ENCODE measurements at places on chromosomes 5 and 9.

DNA sequence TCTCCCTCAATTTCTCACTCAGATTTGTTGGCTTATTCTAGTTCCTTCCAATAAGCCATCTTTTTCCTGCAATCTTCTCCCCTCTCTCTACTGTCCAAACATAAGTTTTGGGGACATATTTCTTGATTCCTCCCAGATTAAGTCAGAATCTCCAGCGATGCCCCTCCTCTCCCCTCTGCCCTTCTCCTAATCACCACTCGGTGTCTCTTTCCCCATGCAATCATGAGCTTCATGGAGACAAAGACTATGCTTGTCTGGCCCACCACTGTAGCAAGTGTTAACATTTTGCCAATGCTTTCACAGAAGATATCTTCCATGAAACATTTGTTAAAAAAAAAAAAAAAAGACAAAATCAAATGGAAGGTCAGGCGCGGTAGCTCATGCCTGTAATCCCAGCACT is 42.4 kb downstream of the PDE6A start:
- no peak for DNase-seq

- DNase-seq: no peak
These were observed 412.6 kb downstream of the DMRT2 start for GRCh38 chr9:1462626-1463308.

DNA sequence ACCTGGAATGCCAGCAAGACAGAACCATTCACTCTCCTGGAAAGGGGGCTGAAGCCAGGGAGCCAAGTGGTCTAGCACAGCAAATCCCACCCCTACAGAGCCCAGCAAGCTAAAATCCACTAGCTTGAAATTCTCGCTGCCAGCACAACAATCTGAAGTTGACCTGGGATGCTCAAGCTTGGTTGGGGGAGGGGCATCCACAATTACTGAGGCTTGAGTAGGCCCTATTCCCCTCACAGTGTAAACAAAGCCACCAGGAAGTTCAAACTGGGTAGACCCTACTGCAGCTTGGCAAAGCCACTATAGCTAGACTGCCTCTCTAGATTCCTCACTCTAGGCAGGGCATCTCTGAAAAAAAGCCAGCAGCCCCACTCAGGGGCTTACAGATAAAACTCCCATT is 17.3 kb downstream of the RIGI start:
- DNase-seq: no peak

DNA sequence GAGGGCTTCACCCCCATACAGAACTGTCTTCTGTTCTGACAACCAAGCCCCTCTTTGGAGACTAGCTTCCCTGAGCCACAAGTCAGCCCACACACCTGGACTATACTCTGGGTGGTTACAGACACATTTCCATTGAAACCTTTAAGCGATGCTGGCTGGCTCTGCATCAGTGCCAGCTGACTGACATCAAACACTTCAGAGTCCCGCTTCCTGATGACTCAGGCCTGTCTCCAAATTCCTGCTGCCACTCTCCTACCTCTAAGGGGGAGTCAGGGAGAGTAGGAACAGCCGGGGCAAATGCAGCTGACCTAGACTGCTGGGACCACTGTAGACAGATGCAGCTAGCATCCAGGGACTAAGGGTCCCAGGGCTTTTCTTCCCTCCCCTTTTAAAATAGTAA is 59.4 kb downstream of the SIL1 start:
- no peak for DNase-seq

GRCh38 chr5:59999056-59999455 is 105.5 kb upstream of the PDE4D start:
- DNase-seq: no peak

GRCh38 chr9:72814083-72814597 is 138.7 kb downstream of the ALDH1A1 start:
- DNase-seq: no peak

- DNase-seq: no peak
These were observed 89.2 kb upstream of the PRLR start for GRCh38 chr5:35319333-35320002.

DNA sequence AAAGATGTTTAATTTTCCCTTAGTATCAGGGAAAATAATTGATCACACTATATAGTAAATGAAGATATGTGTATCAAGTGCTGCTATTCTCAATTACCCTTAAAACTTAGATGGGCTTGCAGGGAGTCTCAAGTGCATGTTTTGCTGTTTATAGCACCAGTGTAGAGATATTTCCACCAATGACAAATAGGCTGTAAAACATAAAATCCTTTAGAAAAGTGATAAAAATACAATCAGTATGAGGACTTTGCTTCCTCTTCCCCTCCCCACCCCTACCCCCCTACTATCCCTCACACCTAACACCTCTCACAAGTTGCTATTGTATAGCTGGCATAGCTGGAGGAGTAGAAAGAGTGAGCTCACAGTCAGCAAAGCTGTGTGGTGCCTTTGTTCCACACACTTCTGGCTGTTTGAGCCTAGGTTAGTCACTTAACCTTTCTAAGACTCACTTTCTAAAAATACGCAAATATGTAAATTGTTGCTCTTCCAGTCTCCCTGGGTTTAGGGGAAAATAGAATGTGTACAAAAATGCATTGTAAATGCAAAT is 93.1 kb downstream of the PDE4D start:
- DNase-seq: no peak
